T-helper 17 cell (primary cell): ENCODE measurements at places on chromosomes 7 and 10. TPM values are rescaled to one million over a fixed set of nuclear protein-coding genes. Genes with fewer than 3 reads are reported as not detected.

The PNLIPRP3 gene
- not detected for total RNA-seq

DNA sequence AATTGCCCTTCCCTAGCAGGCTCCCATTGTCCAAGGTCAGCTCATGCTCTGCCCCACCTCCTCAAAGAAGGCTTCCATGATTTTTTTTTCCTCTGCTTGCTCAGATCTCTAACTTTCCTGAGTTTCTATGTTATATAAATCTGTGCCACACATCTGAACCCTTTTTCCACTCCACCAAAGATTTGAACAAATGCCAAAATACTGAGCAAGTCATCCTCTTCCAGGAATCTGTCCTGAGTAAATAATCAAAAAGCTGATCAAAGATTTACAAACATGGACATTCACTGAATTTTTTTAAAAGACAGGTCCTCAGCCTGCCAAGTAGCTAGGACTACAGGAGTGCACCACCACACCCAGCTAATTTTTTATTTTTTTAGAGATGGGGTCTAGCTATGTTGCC, 102.8 kb upstream of the ARID5B start:
- H3K27me3 ChIP-seq, result no peaks in the 10 kb centered on the region
- no peak for DNase-seq

DNA sequence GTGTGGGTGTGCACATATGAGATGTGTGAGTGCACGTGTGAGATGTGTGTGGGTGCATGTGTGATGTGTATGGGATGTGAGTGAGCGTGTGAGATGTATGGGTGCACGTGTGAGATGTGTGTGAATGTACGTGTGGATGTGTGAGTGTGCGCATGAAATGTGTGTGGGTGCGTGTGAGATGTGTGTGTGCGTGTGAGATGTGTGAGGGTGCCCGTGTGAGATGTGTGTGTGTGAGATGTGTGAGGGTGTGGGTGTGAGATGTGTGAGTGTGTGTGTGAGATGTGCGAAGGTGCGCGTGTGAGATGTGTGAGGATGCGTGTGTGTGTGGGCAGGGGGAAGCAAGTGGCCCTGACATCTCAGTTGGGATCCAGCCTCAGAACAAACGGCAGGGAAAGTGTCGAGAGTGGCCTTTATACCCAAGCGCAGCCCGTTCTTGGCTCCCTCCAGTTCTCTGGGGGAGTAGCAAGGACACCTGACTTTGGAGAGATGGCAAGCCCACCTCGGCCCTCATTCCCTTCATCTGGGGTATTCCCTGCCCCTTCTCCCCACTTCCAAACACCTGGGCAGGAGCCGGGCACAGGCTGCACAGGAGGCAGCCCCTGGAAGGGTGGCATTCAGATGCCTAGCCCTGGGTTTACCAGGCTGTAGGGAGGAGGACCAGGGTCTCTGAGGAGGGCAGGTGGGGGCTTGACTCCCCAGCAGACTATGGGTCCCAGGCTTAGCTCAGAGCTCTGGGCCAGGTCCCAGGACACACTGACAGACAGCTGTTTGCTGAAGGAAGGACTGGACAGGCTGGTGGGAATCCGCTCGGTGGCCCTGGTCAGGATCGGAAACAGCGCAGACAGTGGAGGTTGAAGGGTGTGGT, 31.6 kb downstream of the PPIF start:
- H3K27ac ChIP-seq, result no peak overlapping the region
- H3K4me1 ChIP-seq, result peaks cover 3% of the 10 kb centered on the region
- no peaks in the 10 kb centered on the region for H3K36me3 ChIP-seq
- peaks cover 10% of the 10 kb centered on the region for H3K27me3 ChIP-seq
- no peak for DNase-seq

The SPACDR gene
- total RNA-seq, result 1.4 TPM

The TSPAN13 gene
- total RNA-seq, result 0.42 TPM

DNA sequence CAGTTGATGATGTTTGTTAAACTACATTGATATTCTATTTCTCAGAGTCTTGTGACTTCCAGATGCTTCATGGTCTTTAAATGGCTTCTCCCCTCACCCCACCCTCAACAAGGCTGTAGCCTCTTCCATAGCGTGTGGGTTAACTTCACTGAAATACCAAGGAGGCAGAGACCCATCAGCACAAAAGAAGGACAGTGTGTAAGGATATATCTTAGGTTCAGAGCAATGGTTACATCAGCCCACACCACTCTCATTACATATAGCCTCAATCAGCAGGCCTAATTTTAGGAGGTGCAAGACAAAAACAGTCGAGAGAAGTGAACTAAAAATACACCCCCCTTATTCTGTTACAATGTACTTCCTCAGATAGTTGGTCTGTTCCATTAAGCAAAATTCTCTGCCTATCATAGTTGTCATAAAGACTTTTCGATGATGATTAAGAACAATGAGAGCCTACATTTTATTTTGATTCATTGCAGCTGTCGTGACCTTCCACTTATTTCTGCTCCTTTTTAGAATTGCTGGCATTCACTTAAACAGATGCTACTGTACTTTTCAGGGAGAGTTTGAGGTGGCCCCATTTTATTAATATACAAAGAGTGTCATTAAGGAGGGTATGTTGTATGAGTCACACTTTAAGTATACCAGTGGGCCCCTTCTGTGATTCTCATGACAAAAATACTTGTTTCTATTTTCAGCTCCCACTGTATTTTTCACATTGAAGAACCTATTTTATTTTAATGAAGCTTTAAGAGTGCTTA, 52.1 kb downstream of the WIPF3 start:
- no peaks in the 10 kb centered on the region for H3K36me3 ChIP-seq
- DNase-seq, result no peak

The EVX1 gene
- not detected for total RNA-seq

The ZNF25 gene
- 5.8 TPM for total RNA-seq

GRCh38 chr10:80476685-80477084, 22.6 kb downstream of the TSPAN14 start:
- no peak for DNase-seq
- H3K4me3 ChIP-seq, result no peak overlapping the region
- H3K27me3 ChIP-seq, result no peaks in the 10 kb centered on the region
- peaks cover 8% of the 10 kb centered on the region for H3K36me3 ChIP-seq
- peaks cover 50% of the 10 kb centered on the region for H3K4me1 ChIP-seq

GRCh38 chr7:17184805-17185689, 113.4 kb upstream of the AHR start:
- DNase-seq, result no peak
- peaks cover 13% of the 10 kb centered on the region for H3K4me1 ChIP-seq
- H3K36me3 ChIP-seq, result no peaks in the 10 kb centered on the region
- H3K4me3 ChIP-seq, result no peak overlapping the region
- H3K27ac ChIP-seq, result peak overlapping the region; percentile 77

DNA sequence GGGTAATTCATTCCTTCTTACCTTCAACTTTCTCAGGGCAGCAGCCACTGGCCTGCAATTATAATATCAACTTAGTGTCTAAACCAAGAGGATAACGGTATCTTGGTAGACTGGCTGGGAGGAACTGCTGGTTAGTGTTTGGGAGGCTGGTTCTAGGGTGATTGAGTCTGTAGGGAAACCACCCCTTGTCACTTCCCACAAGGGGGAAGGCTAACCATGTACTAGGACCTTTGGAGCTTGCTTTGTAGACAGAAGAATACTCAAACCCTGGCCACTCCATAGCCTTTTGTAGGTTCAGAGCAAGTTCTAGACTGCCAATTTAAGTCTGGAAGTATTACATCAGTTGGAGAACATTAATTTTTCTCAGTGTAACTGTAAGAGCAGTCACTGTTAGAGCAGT, 51.3 kb downstream of the NHLRC2 start:
- no peaks in the 10 kb centered on the region for H3K27me3 ChIP-seq
- H3K27ac ChIP-seq, result no peak overlapping the region
- peaks cover 4% of the 10 kb centered on the region for H3K4me1 ChIP-seq
- DNase-seq, result no peak
- H3K36me3 ChIP-seq, result peaks cover 13% of the 10 kb centered on the region

The DNA2 gene
- total RNA-seq, result 3.9 TPM

DNA sequence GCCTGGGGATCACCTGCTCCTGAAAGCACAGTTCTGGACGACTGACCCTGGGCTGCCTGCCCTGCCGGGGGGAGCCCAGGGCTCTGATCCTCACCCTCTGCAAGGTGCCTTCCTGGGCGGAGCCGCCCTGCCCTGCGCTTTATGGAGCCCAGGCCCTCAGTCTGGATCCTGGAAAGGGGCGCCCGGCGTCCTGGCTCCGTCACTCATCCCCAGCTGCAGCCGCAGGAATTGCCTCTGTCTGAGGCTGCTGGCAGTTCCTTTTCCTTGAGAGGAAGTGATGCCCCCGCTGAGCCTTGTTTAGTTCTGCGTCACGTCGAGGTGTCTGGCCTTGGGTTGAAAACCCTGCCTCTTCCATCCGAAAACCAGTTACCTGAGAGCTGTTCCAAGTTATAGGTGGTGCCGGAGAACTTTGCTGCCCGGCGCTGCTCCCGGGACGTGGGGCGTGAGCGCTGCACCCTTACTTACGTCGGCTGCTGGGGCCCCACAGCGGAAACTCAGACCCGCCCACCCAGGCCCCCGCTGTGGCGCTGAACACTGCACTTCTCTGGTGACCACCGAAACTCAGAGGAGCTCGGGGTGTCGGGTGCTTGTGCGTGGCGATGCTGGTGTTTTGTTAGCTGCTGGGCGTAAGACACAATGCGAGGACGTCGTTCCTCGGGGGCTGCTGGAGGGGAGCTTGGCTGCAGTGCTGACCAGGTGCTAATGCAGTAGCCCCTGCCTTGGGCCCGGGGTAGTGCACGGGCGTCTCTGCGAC, 5.4 kb downstream of the MAFK start:
- H3K36me3 ChIP-seq, result no peaks in the 10 kb centered on the region
- H3K4me1 ChIP-seq, result peaks cover 26% of the 10 kb centered on the region

The METTL27 gene
- total RNA-seq, result 0.73 TPM

The PPA1 gene
- total RNA-seq, result 69.8 TPM

DNA sequence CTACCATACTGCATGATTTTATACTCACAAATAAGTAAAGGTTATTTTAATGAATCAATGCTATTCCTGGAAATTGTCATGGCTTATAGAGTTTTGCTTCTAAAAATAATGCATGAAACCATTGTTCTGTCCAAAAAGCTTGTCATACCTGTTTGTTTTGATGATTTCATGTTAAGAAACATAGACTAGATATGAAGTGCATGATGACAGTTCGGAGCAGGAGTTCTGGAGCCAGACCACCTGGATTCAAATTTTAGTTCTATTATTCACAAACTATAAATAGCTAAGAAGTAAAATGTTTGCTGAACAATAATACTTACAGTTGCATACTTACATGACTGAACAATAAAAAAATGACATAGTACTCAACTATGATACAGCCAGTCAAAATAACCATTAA, 107.0 kb upstream of the AKR1E2 start:
- no peak for DNase-seq
- H3K36me3 ChIP-seq, result peaks cover 4% of the 10 kb centered on the region
- H3K4me1 ChIP-seq, result no peaks in the 10 kb centered on the region

GRCh38 chr10:51932530-51932929, 233.1 kb upstream of the CSTF2T start:
- no peak overlapping the region for H3K27ac ChIP-seq
- H3K36me3 ChIP-seq, result no peaks in the 10 kb centered on the region
- no peak overlapping the region for H3K4me3 ChIP-seq
- DNase-seq, result no peak
- H3K4me1 ChIP-seq, result no peaks in the 10 kb centered on the region
- H3K27me3 ChIP-seq, result peaks cover 4% of the 10 kb centered on the region

The SYPL1 gene
- total RNA-seq, result 30.3 TPM

The ETV1 gene
- total RNA-seq, result not detected

DNA sequence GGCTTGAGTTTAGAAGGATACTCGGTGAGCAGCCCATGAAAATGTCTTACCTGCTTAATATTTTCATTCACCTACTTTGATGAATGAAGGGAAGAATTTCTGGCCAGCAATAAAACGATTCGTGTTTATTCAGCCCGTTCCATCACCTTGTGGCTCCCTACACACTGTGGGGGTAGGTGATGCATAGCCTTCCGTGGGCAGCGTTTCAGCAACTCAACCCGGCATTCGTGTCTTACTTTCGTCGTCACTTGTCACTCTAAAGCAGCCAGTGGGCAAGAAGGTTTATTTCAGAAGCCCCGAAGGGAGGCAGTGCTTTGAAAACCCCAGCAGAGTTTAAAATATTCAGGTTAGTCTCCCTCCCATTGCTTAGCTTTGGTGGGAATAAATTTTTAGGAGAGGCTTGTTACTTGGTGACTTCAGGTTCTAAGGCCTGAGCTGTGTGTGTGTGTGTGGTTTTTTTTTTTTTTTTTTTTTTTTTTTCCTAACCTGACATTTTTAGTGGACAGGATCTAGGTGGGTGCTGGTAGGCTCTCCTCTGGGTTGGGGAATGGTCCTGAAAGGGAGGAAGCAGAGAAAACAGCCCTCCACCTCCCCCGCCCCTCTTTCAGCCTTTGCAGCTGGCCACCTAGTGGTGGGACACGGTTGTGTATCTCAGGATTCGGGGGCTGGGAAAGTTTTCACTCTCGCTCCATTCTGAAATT, 1.8 kb downstream of the GRK5 start:
- H3K27ac ChIP-seq, result peak overlapping the region; percentile 77
- peaks cover 40% of the 10 kb centered on the region for H3K4me1 ChIP-seq
- peak overlapping the region; percentile 95 for H3K4me3 ChIP-seq
- DNase-seq, result peak; percentile 38
- H3K36me3 ChIP-seq, result no peaks in the 10 kb centered on the region
